NCI-H2029 treated with DMSO at 0.1 percent for 48 hours (cell line): ENCODE measurements at places on chromosomes 16 and 17.

- DNase-seq, result no peak
These were observed 6.9 kb downstream of the C1QBP start for GRCh38 chr17:5431949-5432556.

DNA sequence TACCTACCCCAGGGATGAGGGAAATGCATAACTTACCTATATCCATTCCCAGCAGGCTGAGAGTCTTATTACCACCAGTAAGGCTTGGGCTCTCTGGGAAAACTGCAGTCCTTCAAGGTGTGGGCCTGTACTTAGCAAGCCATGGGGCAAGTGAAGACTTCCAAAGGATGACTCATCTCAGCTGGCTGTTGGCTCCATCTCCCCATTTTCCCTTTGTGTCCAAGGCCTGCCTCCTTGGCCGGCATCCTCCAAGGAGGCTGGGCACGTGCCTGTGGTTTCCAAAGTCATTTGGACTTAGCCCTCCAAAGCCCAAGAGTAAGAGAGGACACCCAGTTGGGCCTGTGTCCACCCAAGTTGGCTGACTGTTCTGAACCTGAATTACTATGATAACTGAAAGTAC, 89.8 kb downstream of the TMEM100 start:
- DNase-seq, result no peak

GRCh38 chr16:79100447-79100846, 500.1 kb downstream of the MAF start:
- no peak for DNase-seq

DNA sequence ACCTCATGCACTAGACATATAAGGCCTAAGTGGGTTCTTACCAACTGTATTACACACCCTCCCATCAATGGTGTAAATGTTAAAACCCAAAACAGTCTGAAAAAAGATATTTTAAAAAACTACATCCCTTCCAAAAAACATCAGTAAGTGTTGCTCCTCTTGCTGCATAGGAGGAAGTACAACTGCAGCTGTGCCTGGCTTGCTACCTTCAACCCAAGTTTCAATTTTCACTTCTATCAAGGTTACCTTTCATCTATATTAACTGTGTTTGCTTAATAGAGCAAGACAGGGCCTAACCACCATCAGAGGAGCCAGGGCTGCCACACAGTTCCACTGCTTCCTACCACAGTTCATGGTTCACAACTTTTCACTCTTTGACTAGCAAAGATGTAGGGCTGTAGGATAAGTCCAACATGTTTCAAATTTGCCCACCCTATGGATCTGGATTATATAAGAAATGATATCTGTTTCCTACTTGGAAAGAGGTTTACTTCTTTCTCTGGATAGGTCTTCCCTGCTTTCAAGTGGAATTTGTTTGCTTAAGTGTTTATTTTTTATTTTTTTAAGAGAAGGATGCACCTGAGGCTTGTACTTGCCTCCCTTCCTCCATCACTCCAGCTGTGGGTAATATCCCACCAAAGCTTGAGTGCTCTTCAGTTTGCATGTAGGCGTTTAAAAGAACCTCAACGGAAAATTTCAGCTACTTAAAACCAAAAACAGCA, 56.7 kb downstream of the GRB7 start:
- DNase-seq, result no peak

- no peak for DNase-seq
These were observed 1.4 kb downstream of the CBLN1 start for GRCh38 chr16:49280105-49280741.

- DNase-seq, result peak; percentile 1
These were observed 24.0 kb upstream of the VPS4A start for GRCh38 chr16:69286941-69287713.

DNA sequence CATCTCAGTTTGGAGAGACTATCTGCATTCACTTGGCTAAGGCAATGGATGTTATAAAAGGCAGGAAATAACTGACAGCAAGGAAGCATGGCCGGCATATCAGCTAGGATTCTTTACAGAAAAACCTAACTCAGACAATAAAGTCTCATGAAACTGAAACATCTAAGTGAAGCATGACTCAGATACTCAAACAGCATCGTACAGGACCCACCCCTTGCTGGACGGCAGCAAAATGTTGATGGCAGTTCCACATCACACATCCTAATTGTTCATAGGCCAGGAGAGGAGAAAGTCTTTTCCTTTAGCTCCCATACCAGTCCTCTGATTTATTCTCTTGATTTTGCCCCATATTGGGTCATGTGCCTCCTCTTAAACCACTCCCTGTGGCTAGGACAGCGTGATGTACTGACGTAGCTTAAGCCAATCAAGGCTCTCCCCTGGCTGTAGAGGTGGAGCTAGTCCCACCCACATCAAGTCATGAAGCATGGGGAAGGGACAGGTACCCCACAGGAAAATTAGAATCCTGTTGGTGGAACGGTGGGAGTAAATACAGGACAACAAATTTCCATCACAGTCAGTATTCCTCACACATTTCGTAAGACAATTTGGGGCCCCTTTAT, 178.9 kb downstream of the IRX3 start:
- no peak for DNase-seq

- peak; percentile 35 for DNase-seq
These were observed 21.8 kb downstream of the XYLT1 start for GRCh38 chr16:17448640-17449638.

- DNase-seq, result no peak
These were observed 408.9 kb downstream of the PMP22 start for GRCh38 chr17:14856176-14856575.

DNA sequence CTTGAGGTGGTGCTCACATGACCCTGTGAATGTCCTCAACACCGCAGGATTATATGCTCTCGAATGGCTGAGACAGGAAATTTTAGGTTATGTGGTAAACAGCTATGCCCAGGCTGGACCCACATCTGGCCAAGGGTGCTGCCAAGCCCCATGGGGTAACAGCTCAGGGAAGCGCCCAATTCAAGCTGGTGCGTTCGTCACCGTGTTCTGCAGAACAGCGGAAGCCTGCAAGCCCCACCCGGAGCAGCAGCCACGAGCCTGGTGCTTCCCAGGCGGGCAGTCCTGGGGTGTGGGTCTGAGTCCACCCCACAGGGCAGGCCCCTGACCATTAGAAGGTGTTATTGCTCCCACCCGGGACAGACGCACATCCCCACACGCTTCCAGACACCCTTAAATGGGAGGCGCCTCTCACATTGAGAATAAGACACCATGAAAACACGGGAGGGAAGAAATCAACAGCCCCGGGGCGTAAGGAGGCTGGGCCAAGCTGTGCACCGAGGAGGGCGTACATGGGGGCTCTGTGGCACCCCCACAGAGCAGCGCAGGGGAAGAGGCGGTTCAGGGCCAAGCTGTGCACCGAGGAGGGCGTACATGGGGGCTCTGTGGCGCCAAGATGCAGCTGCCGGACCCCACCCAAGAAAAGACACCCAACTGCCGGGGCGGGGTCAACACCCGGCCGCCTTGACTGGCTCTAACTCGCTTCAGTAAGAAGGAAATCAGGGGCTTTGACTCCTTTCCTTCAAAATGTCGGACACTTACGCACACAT, 2.9 kb upstream of the CYBA start:
- DNase-seq, result no peak

- DNase-seq, result no peak
These were observed 79.4 kb downstream of the PRKCA start for GRCh38 chr17:66381701-66382362.

- no peak for DNase-seq
These were observed 35.1 kb upstream of the MGAT5B start for GRCh38 chr17:76833034-76833644.

DNA sequence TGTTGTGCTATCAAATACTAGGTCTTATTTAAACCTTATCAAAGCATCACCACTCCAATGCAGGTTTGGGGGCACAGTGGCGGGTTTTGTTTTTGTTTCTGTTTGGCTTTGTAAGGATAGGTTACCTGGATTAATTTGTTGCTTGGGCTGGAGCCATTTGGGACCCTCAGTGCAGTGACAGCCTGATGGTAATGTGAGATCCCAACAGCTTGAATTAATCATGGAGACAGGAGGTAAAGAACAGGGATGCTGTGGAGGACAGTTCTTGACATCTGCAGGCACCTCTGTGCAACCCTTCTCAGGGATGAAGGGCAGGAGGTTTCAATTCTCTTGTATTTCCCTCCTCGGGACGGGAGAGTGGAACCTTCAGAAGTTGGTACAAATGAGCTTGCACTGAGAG, 40.5 kb downstream of the SHISA9 start:
- no peak for DNase-seq

GRCh38 chr17:11319894-11320293, 78.9 kb downstream of the SHISA6 start:
- DNase-seq, result no peak

DNA sequence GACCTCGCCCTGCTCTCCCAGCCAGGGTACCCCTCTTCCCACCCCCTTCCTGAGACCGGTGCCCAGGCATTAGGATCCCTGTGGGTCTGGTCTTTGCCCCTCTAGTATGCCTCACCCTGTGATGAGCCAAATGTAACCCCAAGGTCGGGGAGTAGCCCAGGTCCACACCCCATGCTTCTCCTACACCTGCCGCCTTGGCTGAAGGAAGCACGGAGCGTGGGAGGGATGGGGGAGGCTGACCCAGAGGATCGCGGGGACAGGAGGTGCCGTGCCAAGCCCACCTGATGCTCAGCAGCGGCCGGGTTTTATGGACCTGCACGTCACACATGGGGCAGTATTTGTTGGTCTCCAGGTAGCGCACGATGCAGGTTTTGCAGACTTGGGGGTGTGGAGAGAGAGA, 8.8 kb downstream of the PCGF2 start:
- DNase-seq, result no peak

GRCh38 chr17:51365090-51365489, 104.7 kb downstream of the UTP18 start:
- no peak for DNase-seq

- no peak for DNase-seq
These were observed 100.5 kb downstream of the CYB561 start for GRCh38 chr17:63345611-63346010.

DNA sequence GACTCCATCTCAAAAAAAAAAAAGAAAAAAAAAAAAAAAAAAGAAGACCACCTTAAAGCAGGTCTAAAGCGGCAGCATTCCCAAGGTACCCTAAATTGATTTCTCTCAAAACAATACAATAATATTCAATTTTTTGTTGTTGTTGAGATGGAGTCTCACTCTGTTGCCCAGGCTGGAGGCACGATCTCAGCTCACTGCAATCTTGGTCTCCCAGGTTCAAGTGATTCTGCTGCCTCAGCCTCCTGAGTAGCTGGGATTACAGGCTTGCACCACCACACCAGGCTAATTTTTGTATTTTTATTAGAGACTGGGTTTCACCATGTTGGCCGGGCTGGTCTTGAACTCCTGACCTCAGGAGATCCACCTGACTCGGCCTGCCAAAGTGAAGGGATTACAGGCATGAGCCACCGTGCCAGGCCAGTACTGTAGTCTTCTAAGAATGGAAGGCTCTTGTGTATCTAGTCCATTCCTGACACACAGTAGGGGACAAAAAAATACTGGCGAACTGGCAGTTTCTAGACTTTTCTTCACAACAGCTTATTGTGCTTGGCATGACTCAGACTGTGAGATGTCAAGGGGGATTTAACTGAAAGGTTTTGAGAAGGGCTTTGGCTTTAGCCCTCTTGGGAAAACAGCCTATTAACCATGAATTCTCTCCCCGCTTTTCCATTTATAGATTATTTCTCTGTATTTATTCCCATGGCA, 17.3 kb downstream of the CDR2 start:
- no peak for DNase-seq

DNA sequence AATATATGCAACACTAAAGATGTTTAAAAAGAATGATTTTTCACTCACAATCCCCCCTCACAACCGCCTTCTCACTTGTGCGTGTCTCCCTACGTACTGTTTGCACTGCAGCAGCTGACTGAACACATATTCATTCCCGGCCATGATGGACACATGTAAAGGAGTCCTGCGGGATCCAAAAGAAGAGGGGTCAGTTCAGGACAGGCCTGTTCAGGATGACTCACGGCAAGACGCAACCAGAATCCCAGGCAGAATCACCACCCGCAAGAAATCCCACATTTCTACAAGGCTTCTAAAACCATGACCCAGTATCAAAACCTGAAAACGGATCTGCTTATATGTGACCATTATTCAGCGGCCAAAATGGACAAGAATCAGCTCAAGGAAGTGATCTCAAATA, 52.3 kb downstream of the CYB5D2 start:
- DNase-seq, result no peak

- no peak for DNase-seq
These were observed 37.2 kb upstream of the ABCA10 start for GRCh38 chr17:69265873-69266272.

- DNase-seq, result no peak
These were observed 394.3 kb downstream of the CDH13 start for GRCh38 chr16:83021045-83021444.
